Activated naive CD4-positive, alpha-beta T cell (primary cell): ENCODE measurements at places on chromosomes 16 and 17.

GRCh38 chr16:87880117-87880696 lies 10.9 kb upstream of the SLC7A5 start:
- no peak for DNase-seq

DNA sequence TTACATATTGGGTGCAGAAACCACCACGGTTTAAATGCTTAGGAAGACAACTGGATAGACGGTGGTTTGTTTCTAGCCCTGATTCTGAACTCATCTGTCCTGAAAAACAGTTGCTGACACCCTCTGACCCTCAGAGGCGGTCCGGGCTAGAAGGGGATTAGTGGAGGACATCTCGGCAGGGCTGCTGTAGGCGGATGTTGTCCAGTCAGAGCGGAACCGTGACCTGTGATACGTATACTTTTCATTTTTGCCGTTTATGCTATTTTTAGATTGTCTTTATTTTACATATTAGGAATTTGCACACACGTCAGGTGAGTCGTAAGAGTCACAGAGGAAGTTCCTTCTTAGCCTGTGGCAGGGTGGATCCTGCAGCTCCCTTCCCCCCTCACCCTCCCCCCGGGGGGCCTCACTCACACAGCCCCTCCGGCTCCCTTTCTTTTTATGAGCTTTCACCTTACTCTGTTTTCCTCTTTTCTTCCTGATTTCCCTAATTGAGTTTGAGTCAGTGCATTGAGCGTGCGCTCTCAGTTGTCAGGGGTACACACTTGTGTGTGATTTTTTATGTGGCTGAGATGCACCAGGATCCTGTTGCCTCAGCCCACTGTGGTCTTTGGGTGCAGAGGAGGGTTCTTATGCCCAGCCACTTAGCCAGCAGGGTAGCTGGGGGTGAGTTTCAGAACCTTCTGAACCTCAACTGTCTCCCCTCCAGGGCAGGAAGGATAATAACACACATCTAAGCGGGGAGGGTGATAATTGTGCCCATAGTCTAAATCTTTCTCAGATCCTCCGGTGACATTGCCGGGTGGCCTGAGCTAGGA lies 211.1 kb upstream of the CHMP6 start:
- DNase-seq, result no peak

DNA sequence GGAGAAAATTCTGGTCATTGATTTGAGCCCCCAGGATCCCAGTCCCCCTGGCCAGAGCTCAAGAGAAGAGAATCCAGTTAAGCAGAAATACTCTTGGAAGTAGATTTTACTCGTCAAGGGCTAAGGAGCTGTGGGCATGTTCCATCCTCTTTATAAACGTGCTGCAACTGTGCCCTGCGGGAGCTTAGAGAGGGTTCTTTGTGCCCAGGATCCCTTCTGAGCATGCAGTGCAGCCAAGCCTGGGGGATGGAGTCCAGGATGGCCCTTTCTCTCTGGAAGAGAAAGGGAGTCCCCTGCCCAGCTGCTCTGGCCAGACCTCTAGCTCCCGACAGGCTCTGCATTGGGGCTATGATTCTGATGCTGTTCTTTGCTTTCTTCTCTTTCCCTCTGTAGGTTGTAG lies 9.5 kb upstream of the LGALS9 start:
- DNase-seq, result no peak

- DNase-seq, result peak; percentile 70
Measured at GRCh38 chr17:78789663-78790181, 7.6 kb upstream of the CYTH1 start.

GRCh38 chr17:28549236-28550132 lies 2.9 kb downstream of the UNC119 start:
- DNase-seq, result peak; percentile 29

DNA sequence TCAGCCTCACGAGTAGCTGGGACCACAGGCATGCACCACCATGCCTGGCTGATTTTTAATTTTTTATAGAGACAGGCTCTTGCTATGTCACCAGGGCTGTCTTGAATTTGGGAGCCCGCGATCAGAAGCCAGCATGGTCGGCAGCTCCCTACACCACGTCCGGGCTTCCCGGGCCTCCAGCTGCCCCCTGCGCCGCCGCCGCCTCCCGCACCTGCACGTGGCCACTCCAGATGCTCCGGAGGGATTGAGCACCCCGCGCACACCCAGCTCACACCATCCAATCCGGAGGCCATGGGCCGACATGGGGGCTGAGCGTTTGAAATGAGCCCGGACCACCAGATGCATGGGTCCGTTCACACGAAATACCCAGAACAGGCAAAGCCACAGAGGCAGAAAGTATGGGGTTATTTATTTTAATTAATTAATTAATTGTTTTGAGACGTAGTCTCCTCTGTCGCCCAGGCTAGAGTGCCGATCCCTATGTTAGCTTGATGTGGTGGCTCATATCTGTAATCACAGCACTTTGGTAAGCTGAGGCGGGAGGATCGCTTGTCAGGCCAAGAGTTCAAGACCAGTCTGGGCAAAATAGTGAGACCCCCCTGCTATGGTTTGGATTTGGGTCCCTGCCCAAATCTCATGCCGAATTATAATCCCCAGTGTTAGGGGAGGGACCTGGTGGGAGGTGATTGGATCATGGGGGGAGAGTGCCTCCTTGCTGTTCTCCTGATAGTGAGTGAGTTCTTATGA lies 17.1 kb upstream of the PDXDC1 start:
- DNase-seq, result no peak

DNA sequence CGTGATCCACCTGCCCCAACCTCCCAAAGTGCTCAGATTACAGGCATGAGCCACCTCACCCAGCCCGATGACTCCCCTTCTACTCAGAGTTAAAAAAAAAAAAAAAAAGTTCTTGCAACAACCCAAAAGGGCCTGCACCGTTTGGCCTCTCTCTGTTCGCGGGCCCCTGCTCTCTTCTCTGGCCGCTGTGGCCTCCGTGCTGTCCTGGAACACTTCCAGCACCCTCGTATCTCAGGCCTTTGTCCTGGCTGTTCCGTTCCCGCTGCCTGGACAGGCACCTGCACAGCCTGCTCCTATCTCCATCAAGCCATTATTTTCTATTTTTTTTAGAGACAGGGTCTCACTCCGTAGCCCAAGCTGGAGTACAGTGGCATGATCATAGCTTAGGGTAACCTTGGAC lies 10.8 kb downstream of the MYO1C start:
- DNase-seq, result no peak

- DNase-seq, result no peak
Measured at GRCh38 chr17:17402558-17402957, 74.2 kb upstream of the MED9 start.

- DNase-seq, result no peak
Measured at GRCh38 chr17:48809182-48809581, 7.8 kb downstream of the TTLL6 start.

GRCh38 chr17:13541032-13541480 lies 60.7 kb downstream of the HS3ST3A1 start:
- no peak for DNase-seq
